ENCODE measurements at places on chromosomes 4 and X.
A peak's percentile ranks its signal among the peaks of the same experiment; 100 is the strongest.

- no peak for DNase-seq
- no peaks in the 10 kb centered on the region for H3K36me3 ChIP-seq
- H3K27me3 ChIP-seq, result peaks cover 4% of the 10 kb centered on the region
- no peaks in the 10 kb centered on the region for H3K4me1 ChIP-seq
Measured at GRCh38 chr4:138845054-138845453, 170.5 kb upstream of the NOCT start.

DNA sequence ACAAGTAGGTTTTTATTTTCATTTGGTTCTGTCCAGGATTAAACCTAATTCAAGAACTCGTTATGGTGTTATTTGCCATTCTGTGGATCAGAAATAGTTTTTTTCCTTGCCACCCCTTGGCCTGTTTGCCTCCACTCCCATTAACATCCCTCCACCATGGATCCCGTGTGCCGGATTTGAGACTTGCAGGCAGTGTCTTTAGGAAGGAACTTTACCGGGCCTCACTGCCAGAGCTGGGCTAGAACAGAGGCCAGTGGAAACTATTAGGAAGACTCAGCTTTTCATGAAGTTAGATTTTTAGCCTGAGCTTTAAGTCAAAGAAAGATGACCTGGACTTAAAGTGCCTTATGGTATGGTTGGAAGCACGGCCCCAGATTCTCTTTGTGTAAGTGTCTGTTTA is 2.4 kb downstream of the KLHL2 start:
- H3K27me3 ChIP-seq, result no peaks in the 10 kb centered on the region
- DNase-seq, result no peak
- no peak overlapping the region for H3K27ac ChIP-seq
- H3K4me3 ChIP-seq, result no peak overlapping the region
- peaks cover 2% of the 10 kb centered on the region for H3K36me3 ChIP-seq
- H3K4me1 ChIP-seq, result peaks cover 77% of the 10 kb centered on the region

DNA sequence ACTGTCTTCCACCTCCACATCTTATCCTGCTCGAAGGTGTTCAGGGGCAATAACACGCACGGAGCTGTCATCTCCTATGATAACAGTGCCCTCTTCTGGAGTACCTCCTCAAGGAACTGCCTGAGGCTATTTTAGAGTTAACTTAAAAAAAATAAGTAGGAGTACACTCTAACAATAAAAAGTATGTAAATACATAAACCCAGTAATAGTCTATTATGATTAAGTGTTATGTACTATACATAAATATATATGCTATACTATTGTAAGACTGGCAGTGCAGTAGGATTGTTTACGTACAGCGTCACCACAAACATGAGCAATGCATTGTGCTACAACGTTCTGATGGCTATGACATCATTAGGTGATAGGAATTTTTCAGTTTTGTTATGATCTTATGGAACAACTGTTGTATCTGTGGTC is 34.5 kb upstream of the TLR2 start:
- no peaks in the 10 kb centered on the region for H3K36me3 ChIP-seq
- DNase-seq, result no peak
- no peak overlapping the region for H3K27ac ChIP-seq

GRCh38 chrX:44344194-44344593 is 722 bp upstream of the EFHC2 start:
- peaks cover 15% of the 10 kb centered on the region for H3K4me1 ChIP-seq
- no peaks in the 10 kb centered on the region for H3K36me3 ChIP-seq
- DNase-seq, result no peak
- no peaks in the 10 kb centered on the region for H3K27me3 ChIP-seq
- H3K4me3 ChIP-seq, result peak overlapping the region; percentile 84

GRCh38 chr4:79338148-79338547 is 12.3 kb upstream of the NAA11 start:
- H3K36me3 ChIP-seq, result peaks cover 4% of the 10 kb centered on the region
- H3K27me3 ChIP-seq, result no peaks in the 10 kb centered on the region
- H3K27ac ChIP-seq, result no peak overlapping the region
- DNase-seq, result no peak

DNA sequence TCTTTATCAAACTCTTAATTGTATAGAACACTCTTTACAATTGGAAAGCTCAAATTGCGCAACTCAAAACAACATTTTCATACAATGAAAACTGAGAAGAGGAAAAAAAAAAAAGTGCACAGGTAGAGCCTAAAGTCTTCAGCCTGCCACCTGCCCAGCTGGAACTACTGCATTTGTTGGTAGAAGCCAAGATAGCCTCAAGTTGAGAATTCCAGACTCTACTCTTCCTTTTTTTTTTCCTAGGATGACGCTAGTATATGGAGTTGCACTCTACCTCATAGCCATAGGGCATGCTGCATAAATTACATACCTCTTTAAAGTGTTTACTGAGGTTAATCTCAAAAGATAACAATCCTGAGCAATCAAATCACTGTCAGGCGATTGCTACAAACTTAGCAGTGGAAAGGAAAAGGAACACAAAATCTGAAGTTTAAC is 13.6 kb downstream of the ABCG2 start:
- H3K4me3 ChIP-seq, result no peak overlapping the region
- no peaks in the 10 kb centered on the region for H3K4me1 ChIP-seq
- DNase-seq, result no peak
- no peaks in the 10 kb centered on the region for H3K27me3 ChIP-seq
- H3K27ac ChIP-seq, result no peak overlapping the region

DNA sequence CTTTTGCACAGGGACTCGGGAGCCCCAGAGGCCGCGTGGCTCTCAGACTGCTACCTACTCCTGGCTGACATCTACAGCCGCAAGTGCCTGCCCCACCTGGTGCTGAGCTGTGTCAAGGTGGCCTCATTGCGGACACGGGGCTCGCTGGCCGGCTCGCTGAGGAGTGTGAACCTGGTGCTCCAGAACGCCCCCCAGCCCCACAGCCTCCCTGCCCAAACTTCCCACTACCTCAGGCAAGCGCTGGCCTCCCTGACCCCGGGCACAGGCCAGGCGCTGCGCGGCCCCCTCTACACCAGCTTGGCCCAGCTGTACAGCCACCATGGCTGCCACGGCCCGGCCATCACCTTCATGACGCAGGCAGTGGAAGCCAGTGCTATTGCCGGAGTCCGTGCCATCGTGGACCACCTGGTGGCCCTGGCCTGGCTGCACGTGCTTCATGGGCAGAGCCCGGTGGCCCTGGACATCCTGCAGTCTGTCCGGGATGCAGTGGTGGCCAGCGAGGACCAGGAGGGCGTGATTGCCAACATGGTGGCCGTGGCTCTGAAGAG is 28.8 kb downstream of the SH3TC1 start:
- H3K27ac ChIP-seq, result no peak overlapping the region
- H3K36me3 ChIP-seq, result peaks cover 36% of the 10 kb centered on the region

- no peaks in the 10 kb centered on the region for H3K27me3 ChIP-seq
- H3K27ac ChIP-seq, result peak overlapping the region; percentile 51
- H3K36me3 ChIP-seq, result peaks cover 15% of the 10 kb centered on the region
- H3K4me1 ChIP-seq, result peaks cover 77% of the 10 kb centered on the region
- peak overlapping the region; percentile 6 for H3K4me3 ChIP-seq
Measured at GRCh38 chr4:153573881-153574802, 108.0 kb downstream of the TMEM131L start.

GRCh38 chrX:638482-639131 is 8.0 kb downstream of the SHOX start:
- H3K4me3 ChIP-seq, result no peak overlapping the region
- peaks cover 66% of the 10 kb centered on the region for H3K27me3 ChIP-seq
- peak overlapping the region; percentile 44 for H3K27ac ChIP-seq
- DNase-seq, result no peak
- H3K36me3 ChIP-seq, result no peaks in the 10 kb centered on the region
- H3K4me1 ChIP-seq, result peaks cover 18% of the 10 kb centered on the region

- H3K4me3 ChIP-seq, result peak overlapping the region; percentile 44
- no peaks in the 10 kb centered on the region for H3K36me3 ChIP-seq
- peaks cover 16% of the 10 kb centered on the region for H3K4me1 ChIP-seq
Measured at GRCh38 chr4:121765368-121765705, 373 bp upstream of the SMIM43 start.

GRCh38 chr4:25795566-25796454 is 67.0 kb downstream of the SEL1L3 start:
- no peaks in the 10 kb centered on the region for H3K4me1 ChIP-seq
- peaks cover 77% of the 10 kb centered on the region for H3K36me3 ChIP-seq
- H3K4me3 ChIP-seq, result no peak overlapping the region
- H3K27ac ChIP-seq, result peak overlapping the region; percentile 67

DNA sequence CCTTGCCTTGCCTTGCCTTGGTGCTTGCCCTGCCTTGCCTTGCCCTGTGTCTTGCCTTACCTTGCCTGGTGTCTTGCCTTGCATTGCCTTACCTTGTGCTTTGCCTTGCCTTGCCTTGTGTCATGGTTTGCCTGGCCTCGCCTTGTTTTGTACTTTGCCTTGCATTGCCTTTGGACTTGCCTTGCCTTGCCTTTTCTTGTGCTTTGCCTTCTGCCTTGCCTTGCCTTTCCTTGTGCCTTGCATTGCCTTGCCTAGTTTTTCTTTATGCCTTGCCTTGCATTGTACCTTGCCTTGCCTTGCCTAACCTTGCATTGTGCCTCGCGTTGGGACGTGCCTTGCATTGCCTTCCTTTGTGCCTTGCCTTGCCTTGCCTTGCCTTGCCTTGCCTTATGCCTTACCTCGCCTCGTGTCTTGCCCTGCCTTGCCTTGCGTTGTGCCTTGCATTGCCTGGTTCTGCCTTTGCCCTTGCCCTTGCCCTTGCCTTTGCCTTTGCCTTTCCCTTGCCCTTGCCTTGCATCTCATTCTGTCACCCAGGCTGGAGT is 82.8 kb downstream of the TAB3 start:
- no peak overlapping the region for H3K4me3 ChIP-seq
- no peaks in the 10 kb centered on the region for H3K4me1 ChIP-seq
- no peaks in the 10 kb centered on the region for H3K36me3 ChIP-seq
- no peak for DNase-seq

DNA sequence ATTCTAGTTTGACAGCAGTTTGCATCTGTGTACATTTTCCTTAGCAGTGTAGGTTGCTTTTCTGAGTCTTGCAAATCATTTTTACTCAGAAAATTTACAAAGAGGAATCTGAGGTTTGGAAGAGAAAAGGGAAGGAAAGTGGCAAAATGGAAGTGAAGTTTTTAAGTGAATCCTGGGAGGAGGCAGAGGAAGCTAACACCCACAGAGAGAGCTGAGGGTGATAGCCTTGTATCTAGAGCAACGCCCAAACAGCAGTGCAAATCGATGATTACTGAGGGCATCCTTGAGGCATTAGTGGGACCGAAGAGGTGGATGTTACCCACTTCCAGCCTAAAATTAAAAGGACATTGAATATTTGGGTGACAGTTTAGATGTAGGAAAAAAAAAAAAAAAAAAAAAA is 31.8 kb downstream of the KLF3 start:
- peaks cover 37% of the 10 kb centered on the region for H3K36me3 ChIP-seq
- no peaks in the 10 kb centered on the region for H3K27me3 ChIP-seq
- no peak for DNase-seq
- peak overlapping the region; percentile 2 for H3K27ac ChIP-seq

DNA sequence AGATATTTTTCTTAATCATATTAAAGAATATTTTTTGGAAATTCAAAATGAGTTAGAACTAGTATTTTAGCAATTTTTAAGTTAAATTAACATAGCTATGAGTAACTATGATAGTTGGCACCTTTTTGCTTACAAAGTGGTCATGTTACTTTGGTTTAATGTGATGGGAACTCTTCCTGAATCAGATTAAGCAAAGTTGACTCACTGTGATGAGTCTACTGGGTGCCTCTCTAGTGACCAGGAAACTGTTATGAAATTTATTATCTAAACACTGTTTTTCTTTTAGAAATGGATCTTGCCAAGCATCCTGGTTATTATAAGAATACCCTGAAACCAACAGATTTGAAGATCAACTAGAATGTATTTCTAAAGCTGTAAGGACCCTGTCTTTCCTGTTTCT is 985.8 kb downstream of the TRAM1L1 start:
- H3K27ac ChIP-seq, result no peak overlapping the region
- H3K4me3 ChIP-seq, result no peak overlapping the region
- H3K27me3 ChIP-seq, result no peaks in the 10 kb centered on the region

DNA sequence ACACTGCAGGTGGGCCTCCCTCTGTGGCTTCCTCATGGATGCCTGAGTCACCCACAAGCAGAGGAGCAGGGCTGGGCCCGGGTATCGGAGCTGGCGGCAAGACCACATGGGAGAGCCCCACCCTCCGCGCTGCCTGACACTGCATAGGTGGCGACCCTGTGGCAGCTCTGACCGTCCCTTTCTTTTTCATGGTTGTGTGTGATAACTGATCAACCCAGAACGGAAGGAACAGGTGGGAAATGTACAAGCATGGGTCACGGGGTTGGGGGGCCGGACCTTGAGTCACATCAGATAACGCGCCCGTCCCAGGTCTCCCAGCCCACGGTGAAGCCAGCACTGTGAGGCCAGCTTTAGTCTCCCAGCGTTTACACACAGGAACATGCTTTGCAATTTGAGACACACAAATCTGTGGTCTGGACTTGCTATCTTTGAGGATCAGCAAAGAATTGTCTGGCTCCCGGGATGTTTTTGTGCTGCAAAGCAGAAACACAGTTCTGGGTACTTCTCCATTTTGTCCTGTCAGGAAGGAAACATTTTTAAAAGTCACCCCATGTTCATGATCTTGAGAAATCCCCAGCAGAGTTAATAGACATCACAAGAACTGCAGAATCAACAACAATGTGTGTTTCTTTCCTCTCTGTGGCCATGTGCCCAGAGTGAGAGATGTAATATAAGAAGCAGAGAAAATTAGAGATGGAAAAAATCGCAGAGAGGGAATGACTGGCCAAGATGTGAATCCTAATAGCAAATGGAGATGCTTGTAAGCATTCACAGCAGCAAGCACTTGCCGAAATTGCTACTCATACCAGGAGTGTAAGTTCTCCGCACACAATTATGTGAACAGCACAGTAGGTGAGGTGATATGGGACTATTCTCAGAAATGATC is 70.1 kb upstream of the CBR4 start:
- H3K27ac ChIP-seq, result peak overlapping the region; percentile 62
- no peaks in the 10 kb centered on the region for H3K36me3 ChIP-seq
- H3K4me3 ChIP-seq, result peak overlapping the region; percentile 79
- H3K4me1 ChIP-seq, result peaks cover 23% of the 10 kb centered on the region
- DNase-seq, result peak; percentile 14

- no peaks in the 10 kb centered on the region for H3K36me3 ChIP-seq
- H3K27me3 ChIP-seq, result no peaks in the 10 kb centered on the region
Measured at GRCh38 chr4:23882976-23883531, 6.8 kb downstream of the PPARGC1A start.

GRCh38 chrX:103626855-103627254 is 1.9 kb upstream of the TCEAL1 start:
- H3K36me3 ChIP-seq, result no peaks in the 10 kb centered on the region
- DNase-seq, result no peak
- H3K27ac ChIP-seq, result no peak overlapping the region
- peaks cover 3% of the 10 kb centered on the region for H3K4me1 ChIP-seq
- H3K4me3 ChIP-seq, result no peak overlapping the region
- peaks cover 9% of the 10 kb centered on the region for H3K27me3 ChIP-seq
